ENCODE measurements at places on chromosomes 13 and 19. TPM values are rescaled to one million over a fixed set of nuclear protein-coding genes. Genes with fewer than 3 reads are reported as not detected.

- DNase-seq: no peak
- no peak overlapping the region for H3K4me3 ChIP-seq
- no peak overlapping the region for H3K27ac ChIP-seq
- H3K27me3 ChIP-seq: no peaks in the 10 kb centered on the region
- H3K36me3 ChIP-seq: no peaks in the 10 kb centered on the region
Measured at GRCh38 chr19:33157906-33158305, 26.0 kb downstream of the WDR88 start.

GRCh38 chr13:53048880-53049279, 20.3 kb downstream of the OLFM4 start:
- no peaks in the 10 kb centered on the region for H3K27me3 ChIP-seq
- H3K36me3 ChIP-seq: no peaks in the 10 kb centered on the region
- no peaks in the 10 kb centered on the region for H3K4me1 ChIP-seq
- no peak for DNase-seq
- no peak overlapping the region for H3K4me3 ChIP-seq

GRCh38 chr19:51821456-51821855, 26.5 kb downstream of the FPR3 start:
- no peaks in the 10 kb centered on the region for H3K27me3 ChIP-seq
- H3K4me1 ChIP-seq: no peaks in the 10 kb centered on the region
- H3K36me3 ChIP-seq: no peaks in the 10 kb centered on the region
- DNase-seq: no peak
- no peak overlapping the region for H3K4me3 ChIP-seq
- H3K27ac ChIP-seq: no peak overlapping the region

DNA sequence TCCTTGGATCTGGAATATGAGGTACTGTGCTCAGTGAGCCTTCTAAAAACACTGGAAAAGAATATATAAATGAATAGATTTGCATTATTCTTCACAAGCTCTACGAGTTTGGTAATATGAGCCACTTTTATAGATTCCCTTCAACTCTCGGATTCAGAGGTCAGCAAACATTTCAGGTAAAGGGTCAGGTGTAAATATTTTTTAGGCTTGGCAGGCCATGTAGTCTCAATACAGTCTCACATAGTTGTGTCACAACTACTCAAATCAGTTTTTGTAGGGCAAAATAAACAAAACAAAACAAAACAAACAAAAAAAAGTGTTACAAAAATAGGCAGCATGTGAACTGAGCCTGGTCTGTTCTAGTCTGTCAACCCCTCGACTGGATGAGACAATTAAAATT, 57.4 kb downstream of the PSPC1 start:
- H3K4me3 ChIP-seq: no peak overlapping the region
- H3K4me1 ChIP-seq: no peaks in the 10 kb centered on the region
- DNase-seq: no peak
- H3K27me3 ChIP-seq: no peaks in the 10 kb centered on the region
- H3K27ac ChIP-seq: no peak overlapping the region
- H3K36me3 ChIP-seq: peaks cover 11% of the 10 kb centered on the region

GRCh38 chr19:34484328-34484727, 2.8 kb downstream of the WTIP start:
- no peaks in the 10 kb centered on the region for H3K36me3 ChIP-seq
- DNase-seq: no peak
- H3K27ac ChIP-seq: no peak overlapping the region
- peaks cover 31% of the 10 kb centered on the region for H3K27me3 ChIP-seq

DNA sequence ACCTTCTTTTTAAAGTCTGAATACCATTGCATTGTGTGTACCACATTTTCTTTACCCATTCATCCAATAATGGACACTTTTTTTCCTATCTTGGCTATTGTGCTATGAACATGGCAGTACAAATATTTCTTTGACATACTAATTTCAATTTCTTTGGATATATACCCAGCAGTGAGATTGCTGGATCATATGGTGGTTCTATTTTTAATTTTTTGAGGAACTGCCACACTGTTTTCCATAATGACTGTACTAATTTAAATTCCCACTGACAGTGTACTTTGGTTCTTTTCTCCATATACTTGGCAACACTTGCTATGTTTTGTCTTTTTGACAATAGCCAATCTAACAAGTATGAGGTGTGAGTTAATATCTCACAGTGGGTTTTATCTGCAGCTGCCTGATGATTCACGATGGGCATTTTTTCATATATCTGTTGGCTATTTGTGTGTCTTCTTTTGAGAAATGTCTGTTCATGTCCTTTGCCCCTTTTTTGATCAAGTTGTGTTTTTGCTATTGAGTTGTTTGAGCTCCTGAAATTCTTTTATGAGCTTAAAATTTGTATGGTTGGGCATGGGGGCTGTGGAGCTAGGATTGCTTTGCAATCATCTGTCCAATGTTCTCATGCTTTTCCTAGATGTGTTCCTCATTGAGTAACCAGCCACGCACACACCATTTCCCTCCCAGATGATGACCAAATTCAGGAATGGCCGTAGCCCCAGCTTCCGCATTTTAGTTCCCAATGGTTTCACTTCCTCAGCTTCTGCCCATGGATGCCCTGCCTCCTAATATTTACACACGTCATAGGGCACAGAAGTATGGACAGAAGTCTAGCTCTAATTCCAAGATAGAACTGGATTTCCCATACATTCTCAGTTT, 380.0 kb upstream of the SGCG start:
- H3K4me1 ChIP-seq: no peaks in the 10 kb centered on the region
- DNase-seq: peak; percentile 21
- no peak overlapping the region for H3K4me3 ChIP-seq
- no peaks in the 10 kb centered on the region for H3K36me3 ChIP-seq
- H3K27me3 ChIP-seq: peaks cover 3% of the 10 kb centered on the region

DNA sequence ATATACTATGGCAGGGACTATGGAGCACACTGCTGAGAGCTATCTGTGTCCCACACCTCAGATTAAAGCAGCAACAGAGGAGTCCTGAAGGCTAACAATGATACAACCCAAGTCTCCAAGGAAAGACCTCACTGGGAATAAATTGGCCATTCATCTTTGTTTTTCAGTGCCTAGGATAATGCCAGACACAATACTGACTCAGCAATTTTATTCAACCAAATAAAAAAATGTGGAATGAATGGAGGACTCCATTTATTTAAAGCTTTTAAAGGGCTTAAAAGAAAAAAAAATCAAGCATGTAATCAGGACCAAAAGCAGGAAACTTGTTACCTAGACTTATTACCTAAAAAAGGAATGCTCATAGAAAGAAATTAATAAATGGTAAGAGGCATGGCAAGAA, 960.5 kb downstream of the PCDH17 start:
- H3K27me3 ChIP-seq: no peaks in the 10 kb centered on the region
- no peaks in the 10 kb centered on the region for H3K4me1 ChIP-seq
- no peak for DNase-seq
- no peak overlapping the region for H3K4me3 ChIP-seq

DNA sequence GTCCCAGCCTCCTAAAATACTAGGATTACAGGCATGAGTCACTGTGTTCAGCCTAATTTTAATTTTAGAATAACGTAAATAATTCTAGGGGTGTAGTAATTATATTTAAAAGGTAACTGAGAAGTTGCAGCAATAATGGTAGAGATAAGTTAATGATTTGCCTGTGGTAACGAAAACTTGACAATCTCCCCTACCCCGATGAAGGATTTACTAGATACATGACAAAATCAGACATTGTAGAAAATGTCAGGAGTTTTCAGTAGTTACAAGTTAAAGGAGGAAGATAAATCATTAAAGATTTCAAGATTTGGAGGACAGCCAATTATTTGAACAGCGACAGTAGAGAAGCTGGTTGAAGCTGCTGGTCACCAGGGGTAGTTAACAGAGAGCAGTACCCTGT, 652.2 kb upstream of the PCDH20 start:
- no peak overlapping the region for H3K4me3 ChIP-seq
- no peaks in the 10 kb centered on the region for H3K27me3 ChIP-seq
- DNase-seq: no peak
- H3K27ac ChIP-seq: no peak overlapping the region
- no peaks in the 10 kb centered on the region for H3K36me3 ChIP-seq
- no peaks in the 10 kb centered on the region for H3K4me1 ChIP-seq

- DNase-seq: peak; percentile 35
- H3K4me3 ChIP-seq: peak overlapping the region; percentile 5
- H3K4me1 ChIP-seq: peaks cover 14% of the 10 kb centered on the region
- H3K27ac ChIP-seq: peak overlapping the region; percentile 72
- H3K27me3 ChIP-seq: no peaks in the 10 kb centered on the region
Measured at GRCh38 chr19:1360818-1361461, 22.8 kb upstream of the NDUFS7 start.

- H3K4me1 ChIP-seq: peaks cover 24% of the 10 kb centered on the region
- no peaks in the 10 kb centered on the region for H3K36me3 ChIP-seq
- H3K4me3 ChIP-seq: peak overlapping the region; percentile 49
- H3K27me3 ChIP-seq: peaks cover 21% of the 10 kb centered on the region
- peak; percentile 89 for DNase-seq
Measured at GRCh38 chr19:17327654-17328516, 6.8 kb downstream of the ANO8 start.

DNA sequence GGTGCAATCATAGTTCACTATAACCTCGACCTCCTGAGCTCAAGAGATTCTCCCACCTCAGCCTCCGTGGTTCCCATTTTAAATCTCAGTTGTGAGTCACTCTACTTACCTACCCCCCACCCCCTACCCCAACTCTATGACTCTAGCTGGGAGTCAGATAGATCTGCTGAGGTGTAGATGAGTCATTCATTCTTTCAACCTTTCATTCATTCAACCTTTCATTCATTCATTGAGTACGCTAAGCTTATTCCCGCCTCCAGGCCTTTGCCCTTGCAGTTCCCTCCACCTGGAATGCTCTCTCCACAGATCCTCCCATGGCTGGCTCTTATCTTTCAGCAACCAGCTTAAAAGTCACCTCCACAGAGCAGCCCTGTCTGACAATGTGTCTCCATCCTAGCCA, 1.1 kb upstream of the MAST1 start:
- H3K4me1 ChIP-seq: peaks cover 45% of the 10 kb centered on the region
- H3K36me3 ChIP-seq: no peaks in the 10 kb centered on the region
- no peak overlapping the region for H3K27ac ChIP-seq
- peaks cover 99% of the 10 kb centered on the region for H3K27me3 ChIP-seq
- H3K4me3 ChIP-seq: no peak overlapping the region

DNA sequence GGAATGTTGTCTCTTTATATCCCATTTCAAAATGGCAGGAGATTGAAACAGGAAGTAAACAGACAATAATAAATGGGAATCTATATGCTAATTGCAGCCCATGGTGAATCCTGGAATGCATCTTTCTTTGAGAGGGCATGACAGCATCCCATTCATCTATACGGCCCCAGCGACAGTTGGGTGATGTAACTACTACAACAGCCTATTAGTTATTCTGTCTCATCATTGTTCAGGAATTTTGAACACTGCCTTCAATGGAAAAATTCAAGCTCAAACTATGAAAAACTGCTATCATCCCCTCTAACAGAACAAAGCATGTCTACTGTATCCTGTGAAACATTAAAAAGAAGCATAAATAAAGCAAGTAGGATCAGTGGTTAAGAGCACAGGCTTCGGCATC, 262.1 kb downstream of the DCT start:
- no peaks in the 10 kb centered on the region for H3K36me3 ChIP-seq
- DNase-seq: no peak
- no peaks in the 10 kb centered on the region for H3K4me1 ChIP-seq
- no peak overlapping the region for H3K4me3 ChIP-seq
- H3K27me3 ChIP-seq: no peaks in the 10 kb centered on the region

DNA sequence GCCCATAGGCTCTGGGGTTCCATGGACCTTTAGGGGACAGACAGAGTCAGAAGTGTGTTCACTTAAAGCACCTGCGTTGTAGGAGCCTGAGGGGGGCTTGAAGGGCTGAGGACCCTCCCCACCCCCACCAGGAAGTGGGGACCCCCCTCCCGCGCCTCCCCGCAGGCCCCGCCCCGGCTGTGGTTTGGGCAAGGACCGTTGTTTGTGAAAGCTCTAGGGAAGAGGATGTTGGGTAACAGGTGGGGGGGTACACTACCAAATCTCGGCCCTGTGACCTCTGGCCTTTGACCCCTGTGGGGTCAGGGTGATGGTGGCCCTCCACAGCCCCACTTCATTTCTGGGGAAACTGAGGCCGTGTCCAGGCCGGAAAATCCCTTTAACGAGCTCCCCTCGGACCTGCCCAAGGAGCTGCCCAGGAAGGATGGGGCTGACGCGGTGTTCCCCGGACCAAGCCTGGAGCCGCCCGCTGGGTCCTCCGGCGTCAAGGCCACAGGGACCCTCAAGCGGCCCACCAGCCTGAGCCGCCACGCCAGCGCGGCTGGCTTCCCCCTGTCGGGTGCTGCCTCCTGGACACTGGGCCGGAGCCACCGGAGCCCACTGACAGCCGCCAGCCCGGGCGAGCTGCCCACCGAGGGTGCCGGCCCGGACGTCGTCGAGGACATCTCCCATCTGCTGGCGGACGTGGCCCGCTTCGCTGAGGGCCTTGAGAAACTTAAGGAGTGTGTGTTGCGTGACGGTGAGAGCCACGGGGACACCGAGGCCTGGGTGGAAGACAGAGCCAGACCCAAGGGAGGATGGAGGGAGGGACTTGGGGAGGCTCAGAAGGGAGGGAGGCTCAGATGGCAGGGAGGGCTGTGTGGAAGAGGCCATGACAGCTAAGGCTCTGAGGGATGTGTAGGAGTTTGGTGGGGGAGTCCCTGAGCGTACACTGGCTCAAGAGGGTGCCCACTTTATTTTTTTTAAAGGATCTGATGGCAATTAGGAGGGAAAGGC, 1.3 kb downstream of the ARHGAP45 start:
- H3K36me3 ChIP-seq: no peaks in the 10 kb centered on the region
- peaks cover 57% of the 10 kb centered on the region for H3K4me1 ChIP-seq
- H3K27me3 ChIP-seq: peaks cover 69% of the 10 kb centered on the region

- H3K36me3 ChIP-seq: no peaks in the 10 kb centered on the region
- H3K27me3 ChIP-seq: no peaks in the 10 kb centered on the region
- peak overlapping the region; percentile 72 for H3K27ac ChIP-seq
- no peak overlapping the region for H3K4me3 ChIP-seq
- DNase-seq: peak; percentile 61
Measured at GRCh38 chr13:44854313-44855060, 134.8 kb downstream of the NUFIP1 start.

GRCh38 chr13:98447881-98448641, 128.8 kb downstream of the STK24 start:
- DNase-seq: no peak
- no peak overlapping the region for H3K4me3 ChIP-seq
- peak overlapping the region; percentile 82 for H3K27ac ChIP-seq
- H3K4me1 ChIP-seq: peaks cover 10% of the 10 kb centered on the region

GRCh38 chr19:55684946-55685681, 10.1 kb downstream of the EPN1 start:
- H3K36me3 ChIP-seq: peaks cover 16% of the 10 kb centered on the region
- DNase-seq: no peak
- H3K27ac ChIP-seq: peak overlapping the region; percentile 88
- H3K4me3 ChIP-seq: no peak overlapping the region
- peaks cover 79% of the 10 kb centered on the region for H3K4me1 ChIP-seq
- no peaks in the 10 kb centered on the region for H3K27me3 ChIP-seq

- no peaks in the 10 kb centered on the region for H3K36me3 ChIP-seq
- DNase-seq: peak; percentile 76
- H3K27me3 ChIP-seq: peaks cover 48% of the 10 kb centered on the region
- H3K4me1 ChIP-seq: peaks cover 28% of the 10 kb centered on the region
- peak overlapping the region; percentile 88 for H3K27ac ChIP-seq
- H3K4me3 ChIP-seq: peak overlapping the region; percentile 24
Measured at GRCh38 chr13:20191311-20192157, 1.2 kb downstream of the GJB2 start.

The SCN1B gene
- 0.60 TPM for total RNA-seq

The PRSS57 gene
- total RNA-seq: not detected

The ZNF493 gene
- 60.2 TPM for total RNA-seq

The SIGLEC5 gene
- not detected for total RNA-seq

The ONECUT3 gene
- total RNA-seq: not detected

The FBXO17 gene
- 2.4 TPM for total RNA-seq

The HS6ST3 gene
- total RNA-seq: not detected

The C2CD4C gene
- 0.55 TPM for total RNA-seq

The ZNF442 gene
- total RNA-seq: 2.2 TPM
